NCI-H1092 treated with DMSO at 0.1 percent for 48 hours (cell line): ENCODE measurements at places on chromosomes 16 and 17.

DNA sequence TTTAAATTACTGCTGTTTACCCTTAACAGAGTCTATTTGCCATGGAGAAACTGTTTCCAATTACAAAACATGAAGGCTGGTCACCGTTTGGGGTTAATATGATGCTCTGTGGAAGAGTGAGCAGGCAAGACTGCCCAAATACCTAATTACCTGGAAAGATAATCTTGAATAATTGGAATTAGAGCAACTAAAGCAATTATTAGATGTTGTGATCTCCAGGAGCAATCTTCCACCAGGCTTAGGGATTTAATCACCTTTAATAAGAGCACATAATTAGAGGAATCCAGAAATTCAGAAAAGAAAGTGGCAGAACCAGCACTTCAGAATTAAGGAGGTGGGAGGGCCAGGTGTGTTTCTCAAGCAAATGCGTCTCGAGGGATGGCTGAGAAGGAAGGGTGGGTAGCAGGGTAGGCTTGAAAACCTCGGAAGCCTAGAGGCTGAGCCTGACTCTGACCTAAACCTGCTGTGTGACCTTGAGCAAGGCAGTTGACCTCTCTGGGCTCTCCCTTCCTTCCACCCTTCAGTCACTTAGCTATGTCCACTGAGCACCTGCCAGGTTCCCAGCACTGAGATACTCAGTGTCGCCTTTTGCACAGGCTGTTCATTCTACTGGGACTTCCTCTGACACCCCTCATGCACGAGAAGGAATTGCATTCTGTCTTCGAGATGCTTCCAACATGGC is 113.2 kb downstream of the GSG1L start:
- no peak for DNase-seq

- no peak for DNase-seq
Measured at GRCh38 chr16:72111657-72112451, 18.2 kb downstream of the DHX38 start.

- no peak for DNase-seq
Measured at GRCh38 chr16:12010388-12011251, 34.1 kb downstream of the SNX29 start.

GRCh38 chr17:35432176-35433074 is at the start of gene SLFN12:
Gene SLFN12, minus strand, starts transcription at chr17:35432500. Its CDS starts 9,472 bp downstream, at chr17:35423028.
- DNase-seq, result no peak

- DNase-seq, result no peak
Measured at GRCh38 chr17:57522042-57523005, 222.8 kb downstream of the CCDC182 start.

DNA sequence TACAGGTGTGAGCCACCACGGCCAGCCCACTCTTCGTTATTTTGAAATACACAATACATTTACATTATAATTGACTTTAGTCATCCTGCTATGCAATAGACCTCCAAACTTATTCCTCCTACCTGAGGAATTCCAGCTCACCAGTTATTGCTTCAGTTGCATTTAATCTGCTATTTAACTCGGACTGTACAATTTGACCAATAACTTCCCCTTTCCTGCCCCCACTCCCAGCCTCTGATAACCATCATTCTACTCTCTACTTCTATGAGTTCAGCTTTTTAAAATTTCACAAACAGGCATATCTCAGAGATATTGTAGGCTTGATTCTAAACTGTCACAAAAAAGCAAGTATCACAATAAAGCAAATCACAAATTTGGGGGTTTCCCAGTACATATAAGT is 157.0 kb downstream of the COPRS start:
- DNase-seq, result no peak

DNA sequence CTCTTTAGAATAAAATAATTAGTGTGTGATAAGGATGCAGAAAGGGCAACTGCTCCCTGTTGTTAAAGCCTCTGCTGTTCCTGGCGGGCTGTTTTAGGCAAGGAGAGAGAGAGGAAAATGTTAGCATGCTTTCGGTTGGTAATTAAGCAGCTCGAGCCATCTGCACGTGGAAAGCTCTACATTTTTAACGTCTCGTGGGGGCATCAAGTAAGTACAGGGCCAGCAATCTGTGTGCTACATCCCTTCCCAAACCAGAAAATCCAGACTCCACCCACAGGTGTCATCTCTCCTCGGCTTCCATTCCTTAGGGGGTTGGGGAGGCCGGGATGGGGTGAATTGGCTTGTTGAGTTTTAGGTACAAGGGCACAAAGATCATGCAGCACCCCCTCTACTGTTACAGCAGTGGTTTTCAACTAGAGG is 62.4 kb upstream of the MARCHF10 start:
- DNase-seq, result peak; percentile 62

DNA sequence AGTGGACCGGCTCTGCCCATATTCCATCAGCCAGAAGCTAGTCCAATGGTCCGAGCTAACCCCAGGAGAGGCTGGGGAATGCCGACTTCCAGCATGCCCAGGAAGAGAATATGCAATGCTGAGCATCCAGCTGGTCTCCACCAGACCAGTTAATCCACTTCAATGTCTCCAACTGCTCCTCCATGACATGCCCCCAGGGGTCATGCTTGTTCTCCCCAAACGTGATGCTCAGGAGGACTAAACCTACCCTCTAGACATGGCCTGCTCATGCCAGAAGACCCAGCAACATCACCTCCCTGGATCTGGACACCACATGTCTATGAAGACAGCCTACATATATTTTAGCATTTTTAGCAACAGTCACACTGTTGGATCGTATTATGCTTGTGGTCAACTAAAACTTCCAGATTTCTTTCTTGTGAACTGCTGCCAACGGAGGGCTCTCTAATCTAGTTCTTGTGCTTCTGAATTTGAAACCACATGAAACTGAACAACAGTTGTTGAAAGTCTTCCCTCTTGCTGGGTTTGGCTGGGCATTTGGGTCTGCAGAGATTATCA is 245.1 kb downstream of the SOX9 start:
- no peak for DNase-seq

- no peak for DNase-seq
Measured at GRCh38 chr17:2037155-2037554, 4.7 kb upstream of the OVCA2 start.

DNA sequence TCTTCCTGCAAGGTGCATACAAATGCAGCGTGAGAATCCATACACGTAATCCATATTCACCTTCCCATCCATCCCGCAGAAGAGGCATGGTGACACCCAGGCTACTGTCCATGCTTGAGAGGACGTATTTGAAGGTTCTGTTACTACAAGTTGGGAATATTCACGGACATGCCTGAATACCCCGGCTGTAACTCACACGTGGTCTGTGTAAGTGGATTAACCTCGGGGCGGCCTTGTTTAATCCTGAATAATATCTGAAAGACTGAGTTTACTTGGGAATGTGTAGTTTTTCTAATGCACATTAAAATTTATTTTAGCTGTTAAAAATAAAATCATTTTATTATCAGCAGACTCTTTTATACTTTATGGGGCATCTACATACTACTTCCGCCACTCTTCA is 13.1 kb downstream of the CPSF4L start:
- no peak for DNase-seq

GRCh38 chr17:17206124-17206912 is at the start of gene PLD6:
Gene PLD6, minus strand, starts transcription at chr17:17206333. Its CDS starts 47 bp downstream, at chr17:17206286.
- peak; percentile 62 for DNase-seq

GRCh38 chr17:55730380-55730779 is 7.7 kb upstream of the TMEM100 start:
- DNase-seq, result no peak

GRCh38 chr16:30601966-30602365 is 8.2 kb downstream of the ZNF689 start:
- no peak for DNase-seq

DNA sequence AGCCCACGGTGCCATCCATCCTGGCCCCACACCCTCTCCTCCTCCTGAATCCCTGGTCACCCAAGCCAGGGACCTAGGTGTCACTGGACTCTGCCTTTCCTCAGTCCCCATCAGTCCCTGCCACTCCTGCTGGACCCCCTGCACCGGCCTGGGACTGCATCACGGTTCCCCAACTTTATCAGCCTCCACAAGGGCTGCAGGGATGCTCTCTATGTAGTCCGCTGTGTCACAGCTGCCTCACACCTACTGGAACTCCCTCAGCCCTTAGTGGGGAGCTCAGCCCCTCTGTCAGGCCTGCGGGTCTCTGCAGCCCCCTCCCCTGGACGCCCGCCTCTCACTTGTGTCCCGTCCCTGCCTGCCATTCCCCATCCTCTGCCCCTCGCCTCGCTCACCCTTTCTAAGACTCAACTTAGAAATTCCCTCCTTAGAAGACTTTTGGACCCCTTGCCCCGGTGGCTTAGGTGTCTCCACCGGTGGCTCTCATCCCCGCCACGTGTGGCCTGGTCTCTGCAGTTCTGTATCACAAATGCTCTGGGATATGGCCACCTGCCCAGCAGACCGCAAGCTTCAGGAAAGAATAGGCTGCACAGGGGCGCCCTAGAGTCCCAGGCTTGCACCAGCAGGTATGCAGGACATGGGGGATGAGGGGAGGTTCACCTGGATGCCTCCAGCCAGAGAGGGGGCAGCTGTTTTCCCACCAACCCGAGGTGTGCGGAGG is 62.9 kb downstream of the PRMT7 start:
- peak; percentile 7 for DNase-seq

DNA sequence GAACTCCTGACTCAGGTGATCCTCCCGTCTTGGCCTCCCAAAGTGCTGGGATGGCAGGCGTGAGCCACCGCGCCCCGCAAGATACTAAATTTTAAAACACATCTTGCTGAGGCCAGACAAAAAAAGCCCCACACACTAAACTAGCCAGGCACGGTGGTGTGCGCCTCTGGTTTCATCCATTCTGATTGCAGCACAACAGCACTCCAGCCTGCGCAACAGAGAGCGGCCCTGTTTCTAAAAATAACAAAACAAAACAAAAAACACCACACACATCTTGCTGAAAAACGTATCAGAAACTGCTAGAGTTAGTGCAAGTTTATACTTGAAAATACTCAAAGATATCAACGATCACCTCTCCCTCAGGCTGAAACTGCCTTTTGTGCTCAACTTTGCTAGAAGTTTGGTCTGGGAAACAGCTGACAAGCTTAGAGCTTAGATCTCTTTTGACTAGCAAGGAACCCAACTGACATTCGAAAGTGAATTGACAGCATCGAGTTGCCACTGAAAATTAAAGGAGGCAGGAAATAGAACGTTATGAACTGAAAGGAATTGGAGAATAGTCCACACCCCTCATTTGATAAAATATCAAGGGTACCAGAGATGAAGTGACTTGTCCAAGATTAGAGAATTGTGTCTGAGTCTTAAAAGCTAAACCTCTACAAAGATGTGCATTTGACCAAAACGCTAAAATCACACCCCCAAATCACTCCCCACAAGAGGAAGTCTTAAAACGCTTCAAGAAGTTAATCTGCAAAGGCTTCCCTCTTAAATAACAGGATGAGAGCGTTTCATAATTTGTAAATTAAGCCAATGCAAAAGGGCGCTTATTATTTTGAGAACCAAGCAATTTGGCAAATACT is 908 bp downstream of the COG4 start:
- no peak for DNase-seq

- DNase-seq, result no peak
Measured at GRCh38 chr17:72192800-72193192, 72.0 kb downstream of the SOX9 start.

GRCh38 chr17:69898601-69899000 is 176.4 kb upstream of the KCNJ16 start:
- DNase-seq, result no peak

DNA sequence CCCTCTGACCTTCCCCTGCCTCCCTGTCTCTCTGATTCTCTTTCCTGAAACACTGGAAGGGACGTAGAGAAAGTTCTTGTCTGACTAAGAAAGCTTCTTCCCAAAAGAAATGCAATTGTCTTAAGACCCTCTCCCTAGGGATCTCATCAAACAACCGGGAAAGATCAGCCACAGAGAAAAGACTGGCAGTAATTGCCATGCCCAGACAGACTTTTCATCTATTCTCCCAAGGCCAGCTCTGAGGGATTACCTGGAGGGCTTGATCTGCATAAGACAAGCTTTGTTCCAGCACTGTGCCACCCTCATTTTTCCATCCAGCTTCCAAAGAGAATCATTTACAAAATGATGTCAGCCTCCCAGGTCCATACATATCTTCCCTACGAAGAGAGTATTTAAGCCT is 38.8 kb upstream of the HS3ST3A1 start:
- DNase-seq, result no peak

- no peak for DNase-seq
Measured at GRCh38 chr16:57821149-57821971, 19.1 kb upstream of the KIFC3 start.

DNA sequence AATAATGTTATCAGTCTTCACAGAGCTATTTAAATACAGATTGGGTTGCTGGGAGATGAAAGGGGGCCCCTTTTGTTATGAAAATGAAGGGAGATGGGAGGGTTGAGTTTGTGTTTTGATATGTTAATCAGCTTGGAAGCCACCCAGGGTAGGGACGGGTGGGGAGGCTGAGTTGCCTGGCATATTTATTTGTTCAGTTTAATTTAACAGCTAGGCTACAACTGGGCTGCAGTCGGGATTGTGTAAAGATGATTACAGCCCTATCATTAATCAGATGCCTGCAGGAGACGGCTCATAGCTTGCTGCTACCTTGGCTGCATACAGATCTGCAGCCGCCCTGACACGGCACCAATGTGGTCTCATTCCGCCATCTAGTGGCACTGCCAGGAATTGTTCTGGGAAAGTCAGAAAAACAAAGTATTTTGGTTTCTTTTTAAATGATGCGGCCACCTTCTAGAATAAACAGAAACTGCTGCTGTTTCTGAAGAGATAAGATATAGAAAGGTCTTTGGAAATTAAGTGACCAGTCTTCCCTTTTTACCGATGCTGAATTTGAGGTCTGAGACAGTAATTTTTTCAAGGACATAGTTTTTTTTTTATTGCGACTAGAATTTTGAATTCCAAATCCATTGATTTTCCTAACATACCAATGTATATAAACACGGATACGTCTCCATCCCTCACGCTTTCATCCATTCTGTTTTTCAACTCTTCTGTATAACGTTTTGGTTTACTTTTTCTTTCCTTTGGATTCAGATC is 458.0 kb upstream of the ASIC2 start:
- peak; percentile 22 for DNase-seq

DNA sequence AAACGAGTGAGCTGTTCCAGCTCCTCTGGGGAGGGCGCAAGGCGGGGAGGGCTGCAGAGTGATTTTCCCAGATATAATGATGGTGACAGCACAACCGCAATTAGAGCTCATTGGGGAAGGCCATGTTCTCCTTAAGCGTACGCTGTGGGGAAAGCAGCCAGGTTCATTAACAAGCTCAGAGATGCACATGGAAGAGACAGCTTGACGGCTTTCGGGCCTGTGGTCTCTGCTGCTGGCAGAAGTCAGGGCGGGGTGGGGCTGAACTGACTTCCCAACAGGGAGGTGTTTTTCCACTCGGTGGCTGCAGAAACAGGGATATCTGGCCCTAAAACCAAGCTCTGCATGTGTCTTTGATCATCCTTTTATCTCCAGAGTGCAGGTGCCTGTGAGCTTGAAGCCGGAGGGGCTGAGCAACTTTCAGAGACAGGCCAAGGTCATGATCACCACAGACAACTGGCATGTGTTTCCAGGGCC is 24.0 kb upstream of the CACNG1 start:
- no peak for DNase-seq

DNA sequence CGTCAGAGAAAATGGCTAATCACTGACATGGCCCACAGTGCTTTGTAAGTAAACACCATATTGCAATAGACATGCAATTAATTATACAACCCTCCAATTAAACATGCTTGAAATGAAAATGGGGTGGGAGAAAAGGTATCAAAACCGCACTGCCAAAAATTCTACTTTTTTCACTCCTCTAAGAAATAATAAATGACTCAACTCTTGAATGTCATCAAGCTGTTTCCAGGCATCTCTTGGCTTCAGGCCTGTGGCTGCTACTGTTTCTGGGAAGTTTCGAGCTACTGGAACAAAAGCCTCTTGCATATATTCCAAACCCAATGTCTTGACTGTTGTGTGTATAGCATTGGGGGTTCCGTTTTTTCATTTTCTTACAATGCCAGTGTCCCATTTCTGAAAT is 412.6 kb downstream of the RBFOX1 start:
- no peak for DNase-seq

GRCh38 chr16:49277386-49277742 is 4.3 kb downstream of the CBLN1 start:
- no peak for DNase-seq
